Endothelial cell (in vitro differentiated cells): ENCODE measurements at places on chromosomes 7 and 10. TPM values are rescaled to one million over a fixed set of nuclear protein-coding genes. Genes with fewer than 3 reads are reported as not detected.
A peak's percentile ranks its signal among the peaks of the same experiment; 100 is the strongest.

DNA sequence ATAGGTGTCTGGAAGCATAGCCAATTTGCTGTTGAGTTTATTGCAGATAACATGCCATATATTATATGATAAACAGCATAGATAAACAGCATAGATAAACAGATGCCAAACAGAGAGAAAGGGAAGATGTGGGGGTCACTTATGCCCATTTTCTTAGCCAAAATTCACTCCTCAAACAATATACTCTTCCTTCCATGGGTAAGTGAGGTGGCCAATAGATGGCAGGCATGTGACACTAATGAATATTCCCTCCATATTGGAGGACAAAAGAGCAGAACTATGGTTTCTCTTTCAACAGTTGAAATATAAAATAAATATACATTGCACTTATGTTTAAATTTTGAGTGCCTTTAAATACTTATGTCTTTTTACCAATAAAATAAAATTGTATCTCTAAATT is 1212.8 kb downstream of the REEP3 start:
- H3K4me3 ChIP-seq, result no peak overlapping the region
- H3K27me3 ChIP-seq, result peaks cover 3% of the 10 kb centered on the region
- peak; percentile 25 for DNase-seq
- H3K36me3 ChIP-seq, result no peaks in the 10 kb centered on the region
- H3K27ac ChIP-seq, result no peak overlapping the region

The GATA3 gene
- total RNA-seq, result 70.9 TPM

The ABLIM1 gene
- total RNA-seq, result 55.9 TPM

DNA sequence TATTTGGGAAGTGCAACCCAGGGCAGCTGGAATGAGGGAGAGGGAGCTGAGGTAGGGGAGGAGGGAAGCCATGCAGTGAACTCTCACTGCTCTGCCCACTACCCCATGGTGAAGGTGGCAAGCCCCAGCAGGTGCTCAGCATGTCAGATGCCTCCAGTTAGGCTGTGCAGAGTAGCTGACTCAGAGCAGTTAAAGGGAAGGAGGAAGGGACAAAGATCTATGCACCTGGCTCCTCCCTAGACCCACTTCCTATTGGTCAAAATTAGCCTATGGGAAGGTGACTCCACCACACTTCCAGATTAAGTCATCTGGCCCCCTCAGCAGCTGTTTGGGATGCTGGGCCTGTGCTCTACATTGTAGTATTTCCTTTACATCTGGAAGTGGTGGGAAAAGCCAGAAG is 125.7 kb upstream of the MTPN start:
- peaks cover 4% of the 10 kb centered on the region for H3K27me3 ChIP-seq
- no peak for DNase-seq
- H3K36me3 ChIP-seq, result no peaks in the 10 kb centered on the region

DNA sequence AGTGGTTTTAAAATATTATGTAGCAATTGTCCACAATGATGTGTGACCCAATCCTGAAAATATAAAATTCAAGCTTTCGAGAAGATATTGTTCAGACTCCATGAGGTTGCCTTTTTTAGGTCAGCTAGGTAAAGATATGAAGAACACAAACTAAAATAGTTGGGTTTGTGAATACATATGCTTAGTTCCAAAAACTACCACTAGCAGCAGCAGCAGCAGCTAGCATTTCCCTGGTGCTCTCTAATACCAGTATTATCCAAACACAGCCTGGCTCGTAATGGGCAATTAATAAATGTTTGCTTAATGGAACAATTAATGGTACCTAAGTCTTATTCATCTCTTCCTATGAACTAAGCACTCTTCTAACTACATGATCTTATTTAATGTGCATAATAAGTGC is 362.5 kb downstream of the MALRD1 start:
- H3K4me1 ChIP-seq, result no peaks in the 10 kb centered on the region
- no peaks in the 10 kb centered on the region for H3K36me3 ChIP-seq
- H3K4me3 ChIP-seq, result no peak overlapping the region
- H3K27ac ChIP-seq, result no peak overlapping the region
- H3K27me3 ChIP-seq, result no peaks in the 10 kb centered on the region

The CACNB2 gene
- 1.5 TPM for total RNA-seq

- no peak overlapping the region for H3K4me3 ChIP-seq
- H3K4me1 ChIP-seq, result peaks cover 6% of the 10 kb centered on the region
- peaks cover 4% of the 10 kb centered on the region for H3K27me3 ChIP-seq
- DNase-seq, result no peak
Measured at GRCh38 chr10:94210440-94211168, 152.1 kb downstream of the NOC3L start.

DNA sequence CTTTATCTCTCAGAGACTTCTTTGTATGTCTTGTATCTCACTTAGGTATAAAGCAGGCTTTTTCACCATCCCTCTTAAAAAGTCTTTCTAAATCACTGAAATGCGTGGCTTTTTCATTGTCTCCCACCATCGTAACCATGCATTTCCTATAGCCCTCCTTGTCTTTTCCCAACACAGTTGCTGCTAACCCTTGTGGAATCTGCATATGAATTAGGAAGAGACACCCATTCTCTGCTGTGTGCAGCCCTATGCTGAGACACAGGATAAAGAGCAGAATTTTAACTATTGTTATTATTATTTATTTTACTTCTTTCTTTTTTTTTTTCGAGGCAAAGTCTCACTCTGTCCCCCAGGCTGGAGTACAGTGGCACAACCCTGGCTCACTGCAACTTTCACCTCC is 804.3 kb upstream of the COBL start:
- peaks cover 18% of the 10 kb centered on the region for H3K4me1 ChIP-seq
- no peaks in the 10 kb centered on the region for H3K27me3 ChIP-seq
- DNase-seq, result no peak

GRCh38 chr10:132336919-132337407 is 5.0 kb downstream of the LRRC27 start:
- H3K27me3 ChIP-seq, result peaks cover 9% of the 10 kb centered on the region
- H3K36me3 ChIP-seq, result peaks cover 13% of the 10 kb centered on the region
- H3K27ac ChIP-seq, result peak overlapping the region; percentile 70
- H3K4me3 ChIP-seq, result peak overlapping the region; percentile 53
- DNase-seq, result no peak

DNA sequence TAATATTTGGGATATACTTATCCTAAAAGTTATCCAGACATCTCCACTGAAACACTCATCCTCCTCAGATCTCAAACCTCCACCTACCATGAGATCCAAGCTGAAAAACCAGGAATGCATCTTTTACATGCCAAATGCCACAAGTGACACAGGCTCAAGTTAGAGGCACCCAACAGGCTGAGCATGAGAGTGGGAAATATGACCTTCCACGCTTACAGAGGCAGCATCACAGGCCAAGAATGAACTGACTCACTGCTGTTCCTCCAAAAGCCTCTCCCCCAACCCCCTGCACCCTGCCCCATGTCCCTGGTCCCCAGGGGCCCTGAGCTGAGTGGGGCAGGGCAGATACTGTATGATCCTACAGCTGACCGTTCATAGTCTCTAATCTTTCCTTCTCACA is 4.8 kb upstream of the MTPAP start:
- H3K36me3 ChIP-seq, result no peaks in the 10 kb centered on the region
- DNase-seq, result no peak
- peaks cover 3% of the 10 kb centered on the region for H3K27me3 ChIP-seq
- H3K4me1 ChIP-seq, result peaks cover 2% of the 10 kb centered on the region
- no peak overlapping the region for H3K27ac ChIP-seq

- no peak overlapping the region for H3K27ac ChIP-seq
- no peak for DNase-seq
- peaks cover 3% of the 10 kb centered on the region for H3K4me1 ChIP-seq
- no peaks in the 10 kb centered on the region for H3K36me3 ChIP-seq
Measured at GRCh38 chr7:15715435-15715834, 29.0 kb upstream of the MEOX2 start.

DNA sequence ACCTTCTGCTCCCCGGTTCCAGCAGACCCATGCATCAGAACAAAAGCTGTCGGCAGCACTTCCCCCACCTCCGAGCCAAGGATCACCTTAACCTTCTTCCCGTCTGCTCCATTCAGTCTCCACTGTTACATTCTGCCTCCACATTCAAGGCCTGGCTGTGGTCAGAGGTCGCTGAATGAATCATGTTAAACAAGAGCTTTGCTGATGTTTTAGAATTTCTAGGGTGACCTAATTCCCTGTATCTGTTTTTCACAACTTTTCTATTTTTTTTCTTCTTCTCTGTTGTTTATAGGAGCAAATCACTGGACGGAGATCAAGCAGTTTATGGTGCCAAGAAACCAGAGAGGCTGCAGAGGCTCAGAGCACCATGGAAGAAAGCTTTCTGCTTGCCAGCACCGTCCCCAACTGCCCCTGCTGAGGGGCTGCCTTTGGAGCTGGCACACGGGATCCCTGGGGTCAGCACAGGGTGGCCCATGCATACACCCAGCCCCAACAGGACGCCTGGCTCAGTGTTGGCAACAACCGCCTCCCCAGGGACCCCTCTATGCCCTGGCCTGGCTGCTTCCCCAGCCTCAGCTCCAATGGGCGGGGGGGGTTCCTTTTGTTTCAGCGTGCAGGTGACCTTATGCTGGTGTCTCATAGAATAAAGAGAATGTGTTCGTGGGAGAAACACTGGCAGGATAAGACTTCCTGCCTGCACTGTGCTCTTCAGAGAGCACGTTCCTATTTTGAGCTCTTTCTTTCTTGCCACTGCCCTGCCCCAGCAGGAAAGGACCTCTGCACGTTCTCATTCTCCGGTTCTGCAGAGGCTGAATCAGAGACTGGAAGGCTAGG is 182.7 kb upstream of the LYZL2 start:
- peaks cover 2% of the 10 kb centered on the region for H3K27me3 ChIP-seq
- DNase-seq, result no peak
- H3K4me3 ChIP-seq, result no peak overlapping the region

GRCh38 chr7:156064971-156065386 is 252.7 kb upstream of the SHH start:
- no peak overlapping the region for H3K4me3 ChIP-seq
- peaks cover 4% of the 10 kb centered on the region for H3K27me3 ChIP-seq
- no peak for DNase-seq
- peaks cover 4% of the 10 kb centered on the region for H3K4me1 ChIP-seq
- no peak overlapping the region for H3K27ac ChIP-seq

- no peak overlapping the region for H3K27ac ChIP-seq
- peaks cover 4% of the 10 kb centered on the region for H3K36me3 ChIP-seq
- H3K4me3 ChIP-seq, result no peak overlapping the region
- no peak for DNase-seq
- peaks cover 2% of the 10 kb centered on the region for H3K27me3 ChIP-seq
Measured at GRCh38 chr7:41930538-41931262, 227.8 kb upstream of the INHBA start.

The NEUROD6 gene
- not detected for total RNA-seq

DNA sequence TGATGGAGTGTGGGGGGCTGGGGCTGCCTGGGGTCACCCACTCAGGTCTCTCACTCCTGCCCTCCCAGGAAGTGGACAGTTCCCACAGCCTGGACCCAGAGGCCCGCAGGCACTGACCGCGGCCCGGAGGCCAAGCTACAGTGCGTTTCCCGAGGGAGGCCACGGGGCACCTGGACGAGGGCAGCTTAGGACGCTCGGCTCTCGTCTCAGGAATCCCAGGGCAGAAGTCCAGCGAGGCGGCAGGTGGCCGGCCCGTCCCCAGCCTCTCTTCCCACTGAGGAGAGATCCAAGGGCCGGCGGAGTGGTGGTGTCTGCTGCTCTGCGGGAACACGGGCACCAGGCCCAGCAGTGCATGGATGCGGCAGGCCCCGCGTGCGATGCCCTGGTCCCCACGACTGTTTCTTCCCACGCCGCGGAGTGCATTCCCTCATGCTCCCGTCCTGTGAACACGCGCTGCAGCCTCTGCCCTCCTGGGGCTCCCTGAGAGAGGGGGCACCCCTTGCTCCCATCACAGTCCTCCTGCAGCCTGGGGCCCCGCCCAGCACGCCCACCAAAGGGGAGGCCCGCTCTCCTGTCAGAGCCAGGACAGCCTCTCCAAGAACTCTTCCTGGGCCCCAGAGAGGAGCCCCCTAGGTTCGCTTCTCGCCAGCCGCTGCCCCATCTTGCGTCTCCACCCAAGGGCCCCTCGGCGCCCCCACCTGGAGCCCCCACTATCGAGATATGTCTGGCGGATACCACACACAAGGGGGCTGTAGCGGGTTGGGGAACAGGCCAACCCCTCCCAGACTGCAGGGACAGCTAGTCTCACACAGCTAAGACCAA is 24.3 kb upstream of the GPR146 start:
- no peak for DNase-seq
- H3K27me3 ChIP-seq, result peaks cover 17% of the 10 kb centered on the region
- peaks cover 4% of the 10 kb centered on the region for H3K4me1 ChIP-seq
- H3K4me3 ChIP-seq, result no peak overlapping the region
- H3K27ac ChIP-seq, result no peak overlapping the region

The CACNA2D1 gene
- 20.7 TPM for total RNA-seq

- H3K27ac ChIP-seq, result no peak overlapping the region
- H3K4me3 ChIP-seq, result no peak overlapping the region
- DNase-seq, result no peak
Measured at GRCh38 chr7:27173511-27173955, 587 bp downstream of the HOXA10 start.

GRCh38 chr7:13055732-13056368 is 368.4 kb downstream of the ARL4A start:
- peak overlapping the region; percentile 49 for H3K27ac ChIP-seq
- peaks cover 18% of the 10 kb centered on the region for H3K4me1 ChIP-seq
- no peaks in the 10 kb centered on the region for H3K27me3 ChIP-seq
- no peaks in the 10 kb centered on the region for H3K36me3 ChIP-seq
- DNase-seq, result no peak

- H3K36me3 ChIP-seq, result peaks cover 51% of the 10 kb centered on the region
- H3K27me3 ChIP-seq, result peaks cover 6% of the 10 kb centered on the region
- DNase-seq, result no peak
- no peak overlapping the region for H3K4me3 ChIP-seq
- H3K4me1 ChIP-seq, result peaks cover 21% of the 10 kb centered on the region
Measured at GRCh38 chr7:36861656-36862055, 137.4 kb upstream of the AOAH start.

DNA sequence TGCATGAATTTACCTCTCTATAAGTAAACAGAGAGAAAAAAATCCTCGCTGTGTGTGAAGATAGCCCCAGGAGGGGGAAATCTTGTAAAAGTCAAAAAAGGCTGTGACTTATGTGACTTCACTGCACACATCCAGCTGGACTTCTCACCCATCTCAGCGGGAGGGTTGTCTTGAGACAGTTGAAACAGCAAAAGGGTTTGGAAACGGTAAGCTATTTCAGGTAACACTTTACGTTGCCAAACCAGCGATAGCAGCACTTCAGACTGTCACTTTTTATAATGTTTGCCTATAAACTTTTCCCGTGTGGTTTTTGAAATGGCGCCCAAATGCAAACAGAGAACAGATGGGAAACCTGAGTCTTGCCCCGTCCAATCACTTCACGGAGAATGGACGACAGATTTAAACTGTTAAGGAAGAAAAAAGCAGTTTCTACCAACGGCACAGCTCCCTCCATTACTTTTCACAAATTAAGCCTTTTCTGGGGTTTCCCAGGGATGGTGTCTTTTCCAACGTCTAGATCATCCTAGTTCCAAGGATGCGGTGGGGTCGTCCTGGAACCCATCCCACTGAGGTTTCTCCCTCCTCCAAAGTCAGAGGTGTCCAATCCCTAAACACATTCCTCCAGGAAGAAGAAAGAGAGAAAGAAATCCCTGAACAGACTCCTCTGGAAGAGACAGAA is 25.2 kb downstream of the FGFR2 start:
- DNase-seq, result no peak
- H3K27ac ChIP-seq, result no peak overlapping the region
- peaks cover 6% of the 10 kb centered on the region for H3K36me3 ChIP-seq
- H3K4me3 ChIP-seq, result no peak overlapping the region

GRCh38 chr10:47137311-47137851 is 162.6 kb upstream of the GDF10 start:
- no peaks in the 10 kb centered on the region for H3K36me3 ChIP-seq
- DNase-seq, result no peak
- H3K27me3 ChIP-seq, result peaks cover 8% of the 10 kb centered on the region
- no peak overlapping the region for H3K4me3 ChIP-seq
- no peaks in the 10 kb centered on the region for H3K4me1 ChIP-seq

- DNase-seq, result no peak
- no peaks in the 10 kb centered on the region for H3K27me3 ChIP-seq
- H3K27ac ChIP-seq, result no peak overlapping the region
- H3K36me3 ChIP-seq, result no peaks in the 10 kb centered on the region
- H3K4me3 ChIP-seq, result no peak overlapping the region
- H3K4me1 ChIP-seq, result peaks cover 9% of the 10 kb centered on the region
Measured at GRCh38 chr7:31307972-31308371, 32.6 kb downstream of the NEUROD6 start.
